ENCODE measurements at places on chromosomes 7 and 10. TPM values are rescaled to one million over a fixed set of nuclear protein-coding genes. Genes with fewer than 3 reads are reported as not detected.

Gene CHN2
- 0.65 TPM for total RNA-seq

Gene FOXL3
- not detected for total RNA-seq

Gene CALML3
- not detected for total RNA-seq

Gene NEUROD6
- not detected for total RNA-seq

Gene SFXN3
- 49.0 TPM for total RNA-seq

Data from dermis lymphatic vessel endothelial cell (primary cell).